RPMI7951 (cell line): ENCODE measurements at places on chromosomes 11 and 22. TPM values are rescaled to one million over a fixed set of nuclear protein-coding genes. Genes with fewer than 3 reads are reported as not detected.

DNA sequence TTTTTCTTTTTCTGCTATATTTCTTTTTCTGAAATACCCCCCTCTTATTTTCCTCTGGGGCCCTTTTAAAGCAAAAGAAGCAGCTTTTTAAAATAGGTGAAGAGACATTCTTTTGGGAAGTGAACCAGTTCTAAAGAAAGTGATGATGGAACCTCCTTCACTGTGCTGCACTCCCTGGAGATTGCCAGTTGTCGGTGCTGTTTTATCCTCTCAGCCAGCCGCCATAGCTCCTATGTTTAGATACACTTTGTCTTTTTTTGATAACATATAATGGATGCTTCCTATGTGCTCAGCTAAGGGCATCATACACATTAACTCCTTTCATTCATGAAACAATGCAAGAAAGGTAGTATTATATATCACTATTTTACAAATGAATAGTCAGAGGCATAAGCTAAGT, 14.0 kb downstream of the CFAP300 start:
- peak; percentile 39 for DNase-seq

DNA sequence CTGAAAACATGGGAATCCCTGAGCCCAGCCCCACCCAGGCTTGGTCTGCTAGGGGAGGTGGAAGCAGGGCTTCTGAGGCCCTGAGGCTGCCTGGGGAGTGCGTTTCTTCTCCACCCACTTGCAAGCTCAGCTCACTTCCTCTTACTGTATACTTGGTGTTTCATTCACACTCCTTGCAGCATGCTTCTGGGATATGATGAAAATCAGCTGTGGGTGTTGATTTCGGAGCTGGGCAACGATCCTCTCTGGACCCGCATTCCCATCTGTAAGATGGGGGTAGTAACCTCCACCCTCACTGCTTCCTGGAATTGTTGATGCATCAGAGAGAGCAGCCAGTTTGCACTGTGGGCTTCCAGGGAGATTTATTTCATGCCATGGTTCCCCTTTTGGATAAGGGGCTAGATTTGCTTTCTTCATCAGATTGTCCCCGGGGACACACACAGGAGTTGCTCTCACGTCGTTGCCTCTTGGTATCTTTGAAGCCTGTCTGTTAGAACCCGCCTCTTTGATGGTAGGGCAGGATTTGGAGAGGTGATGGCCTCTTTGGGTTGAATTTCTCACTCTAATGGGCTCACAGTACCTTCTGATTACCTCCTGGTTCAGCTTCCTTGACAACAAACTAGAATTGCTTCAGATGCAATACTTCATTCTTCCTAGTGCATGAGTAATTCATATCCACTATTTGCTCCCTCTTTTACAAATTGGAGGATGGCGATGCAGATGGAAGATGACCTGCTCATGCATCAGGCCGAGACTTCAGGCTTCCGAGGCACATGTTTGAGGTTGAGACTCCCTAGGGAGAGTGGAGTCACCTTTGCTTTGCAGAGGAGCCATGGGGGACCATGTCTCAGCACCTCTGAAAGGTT, 40.4 kb downstream of the BCR start:
- no peak for DNase-seq

- no peak for DNase-seq
Measured at GRCh38 chr11:44263738-44264437, 46.1 kb downstream of the ALX4 start.

KDM4E gene
- not detected in 2 replicates for total RNA-seq
